ENCODE measurements at places on chromosomes 3 and 15. TPM values are rescaled to one million over a fixed set of nuclear protein-coding genes. Genes with fewer than 3 reads are reported as not detected.

The ACAN gene
- not detected for total RNA-seq

The PRR20G gene
- total RNA-seq, result not detected

The GPD1L gene
- 19.0 TPM for total RNA-seq

The IQCH gene
- 1.6 TPM for total RNA-seq

The PLCH1 gene
- total RNA-seq, result 0.38 TPM

The VEPH1 gene
- total RNA-seq, result not detected

The SCG3 gene
- total RNA-seq, result not detected

The GOLGA6L26 gene
- total RNA-seq, result not detected

The DAZL gene
- 0.07 TPM for total RNA-seq

The CASR gene
- total RNA-seq, result not detected

The PDZRN3 gene
- total RNA-seq, result not detected

The P2RY1 gene
- 0.92 TPM for total RNA-seq

The FOXL2 gene
- total RNA-seq, result not detected

The ZKSCAN7 gene
- total RNA-seq, result 0.79 TPM

The FEZF2 gene
- not detected for total RNA-seq

The SLCO2A1 gene
- total RNA-seq, result not detected

The PROS1 gene
- total RNA-seq, result 1.3 TPM

The GABRR3 gene
- 0.05 TPM for total RNA-seq

The TGM4 gene
- total RNA-seq, result not detected

The RRP9 gene
- total RNA-seq, result 92.3 TPM

The GP9 gene
- not detected for total RNA-seq

The TLE3 gene
- total RNA-seq, result 118 TPM

The CFAP92 gene
- total RNA-seq, result not detected

The SUCNR1 gene
- not detected for total RNA-seq

The CPNE9 gene
- 0.17 TPM for total RNA-seq

The AHSG gene
- total RNA-seq, result not detected

The P2RY13 gene
- not detected for total RNA-seq

The POPDC2 gene
- 0.66 TPM for total RNA-seq

The ROBO1 gene
- 0.05 TPM for total RNA-seq

The BCHE gene
- total RNA-seq, result not detected

The CHRD gene
- total RNA-seq, result not detected

Data from activated CD4-positive, alpha-beta T cell treated with anti-CD3 and anti-CD28 coated beads, Interleukin-2, amount 10 ng/mL, durations not matched to agents 24 days and 14 days (primary cell).